ENCODE measurements at places on chromosomes 16 and 17. TPM values are rescaled to one million over a fixed set of nuclear protein-coding genes. Genes with fewer than 3 reads are reported as not detected.

DNA sequence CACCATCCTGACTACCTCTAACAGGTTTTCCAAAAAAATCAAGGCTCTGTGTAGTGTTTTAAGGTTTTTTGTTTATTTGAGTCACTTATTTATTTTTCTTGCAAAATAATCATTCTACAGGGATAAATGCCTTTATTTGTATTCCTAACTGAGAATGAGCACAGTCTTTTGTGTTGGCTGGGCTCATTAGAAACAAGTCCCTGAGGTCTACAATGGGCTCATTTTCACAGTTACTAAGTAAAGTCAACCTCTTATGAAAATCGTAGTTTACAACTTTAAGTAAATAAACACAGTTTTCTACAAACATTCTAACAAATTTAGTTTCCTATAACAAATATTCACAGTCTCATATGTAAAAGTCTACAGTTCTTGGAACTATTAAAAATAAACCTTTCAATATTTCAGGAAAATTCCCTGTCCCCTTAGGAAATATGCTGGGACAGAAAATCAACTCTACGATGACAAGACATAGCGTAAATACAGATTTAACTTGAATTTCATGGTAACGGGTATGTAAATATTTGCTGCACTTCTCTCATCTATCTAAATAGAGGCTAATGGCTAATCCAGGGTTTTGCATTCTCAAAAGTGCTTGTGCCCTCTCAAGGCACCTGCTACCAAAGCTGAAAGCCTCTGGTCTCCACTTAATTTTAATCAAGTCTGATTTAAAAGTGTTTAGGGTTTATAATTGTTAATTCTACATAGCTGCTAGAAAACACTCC lies 31.5 kb upstream of the CDH5 start:
- DNase-seq = no peak

DNA sequence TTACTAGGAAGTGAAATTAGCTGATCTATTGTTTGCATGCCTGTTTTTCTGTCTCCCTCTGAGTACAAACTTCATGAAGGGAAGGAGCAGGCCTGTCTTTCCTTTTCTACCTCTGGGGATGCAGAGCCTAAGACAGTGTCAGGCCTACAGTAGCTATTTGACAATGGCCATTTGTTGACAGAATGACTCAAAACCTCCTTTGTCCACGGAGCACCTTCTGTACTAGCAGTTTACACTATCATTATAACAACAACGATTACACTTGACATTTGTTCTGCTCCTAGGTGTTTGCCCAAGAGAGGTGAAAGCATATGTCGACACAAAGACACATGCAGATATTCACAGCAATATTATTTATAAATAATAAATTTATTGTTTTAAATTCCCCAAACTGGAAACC lies 132.3 kb upstream of the IRX3 start:
- DNase-seq = no peak

DNA sequence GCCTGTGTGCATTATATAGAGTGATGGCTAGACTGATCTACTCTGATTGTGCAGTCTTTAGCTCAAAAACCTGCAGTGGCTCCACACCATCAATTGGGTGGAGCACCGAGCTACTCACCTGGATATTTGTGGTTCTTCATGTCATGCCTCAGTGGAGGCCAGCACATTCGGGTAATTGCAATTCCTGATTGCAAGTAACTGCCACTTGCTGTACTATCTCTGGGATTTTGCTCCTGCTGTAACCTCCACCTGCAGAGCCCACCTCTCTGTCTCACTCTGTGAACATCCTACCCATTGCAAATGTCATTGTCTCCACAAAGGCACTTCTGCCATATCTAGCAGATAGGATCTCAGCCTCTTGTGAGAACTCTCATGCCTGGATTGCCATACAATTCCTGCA lies 1.7 kb upstream of the CCL1 start:
- DNase-seq = no peak

DNA sequence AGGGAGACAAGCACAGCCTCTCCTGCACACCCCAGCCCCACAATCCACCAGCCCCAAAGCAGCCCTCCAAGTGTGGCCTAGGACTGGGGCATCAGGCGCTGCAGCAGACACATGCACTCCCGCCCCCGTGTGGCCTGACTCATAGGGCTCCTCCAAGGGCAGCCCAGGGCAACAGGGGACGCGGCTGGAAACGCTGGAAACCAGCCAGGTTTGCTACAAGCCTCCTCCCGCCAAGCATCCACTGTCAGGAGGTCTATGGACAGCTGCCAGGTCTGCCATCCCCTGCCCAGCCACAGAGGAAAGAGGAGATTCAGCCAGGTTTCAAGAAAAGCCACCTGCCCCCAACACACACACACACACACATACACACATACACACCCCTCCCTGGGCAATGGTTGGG lies 25.8 kb downstream of the SRCIN1 start:
- no peak for DNase-seq

- DNase-seq = no peak
These were observed 67.1 kb downstream of the RMI2 start for GRCh38 chr16:11412175-11412904.

DNA sequence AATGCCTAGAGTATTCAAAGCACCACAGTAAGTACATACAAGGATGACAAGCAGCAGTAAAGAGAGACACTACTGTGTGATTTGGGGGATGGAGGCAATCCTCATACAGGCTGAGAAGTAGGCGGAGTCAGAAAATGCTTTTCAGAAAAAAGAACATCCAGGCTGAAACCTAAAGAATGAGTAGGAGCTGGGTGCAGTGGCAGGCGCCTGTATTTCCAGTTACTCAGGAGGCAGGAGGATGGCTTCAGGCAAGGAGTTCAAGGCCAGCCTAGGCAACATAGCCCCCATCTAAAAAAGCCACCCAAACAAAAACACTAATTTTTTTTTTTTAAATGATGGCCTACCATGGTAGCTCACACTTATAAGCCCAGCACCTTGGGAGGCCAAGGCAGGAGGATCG lies 10.3 kb downstream of the KANSL1 start:
- no peak for DNase-seq

GRCh38 chr17:82957469-82957795 lies 117.6 kb upstream of the ZNF750 start:
- no peak for DNase-seq

- no peak for DNase-seq
These were observed 33.0 kb downstream of the C16orf54 start for GRCh38 chr16:29712809-29713208.

GRCh38 chr16:73371584-73372319 lies 323.8 kb upstream of the ZFHX3 start:
- no peak for DNase-seq

DNA sequence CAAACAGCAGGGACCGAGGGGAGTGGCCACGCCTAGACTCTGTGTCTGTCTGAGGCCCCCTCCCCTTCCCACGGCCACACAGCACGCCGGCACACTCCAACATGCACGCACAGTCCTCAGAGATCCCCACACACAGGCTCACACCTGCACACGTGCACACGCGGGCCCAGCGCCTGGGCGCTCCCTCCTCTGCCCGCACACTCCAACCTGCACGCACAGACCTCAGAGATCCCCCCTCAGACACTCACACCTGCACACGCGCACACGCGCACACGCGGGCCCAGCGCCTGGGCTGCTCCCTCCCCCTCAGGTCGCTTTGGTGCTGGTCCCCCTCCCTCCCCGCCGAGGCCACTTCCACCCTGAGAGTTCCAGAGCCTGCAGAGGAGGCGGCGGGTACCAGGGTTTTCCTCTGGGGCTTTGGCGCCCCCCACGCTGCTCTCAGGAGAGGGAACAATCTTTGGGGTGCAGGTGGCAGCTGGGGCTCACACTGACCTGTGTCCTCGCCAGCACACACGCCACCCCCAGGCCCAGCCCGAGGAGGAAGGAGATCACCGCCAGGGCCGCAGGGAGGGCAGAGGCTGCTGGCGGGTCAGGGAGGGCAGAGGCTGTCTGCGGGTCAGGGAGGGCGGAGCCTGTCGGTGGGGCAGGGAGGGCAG lies 1.6 kb downstream of the CD7 start:
- DNase-seq = no peak

- no peak for DNase-seq
These were observed 7.9 kb downstream of the SEPTIN12 start for GRCh38 chr16:4780235-4780634.

DNA sequence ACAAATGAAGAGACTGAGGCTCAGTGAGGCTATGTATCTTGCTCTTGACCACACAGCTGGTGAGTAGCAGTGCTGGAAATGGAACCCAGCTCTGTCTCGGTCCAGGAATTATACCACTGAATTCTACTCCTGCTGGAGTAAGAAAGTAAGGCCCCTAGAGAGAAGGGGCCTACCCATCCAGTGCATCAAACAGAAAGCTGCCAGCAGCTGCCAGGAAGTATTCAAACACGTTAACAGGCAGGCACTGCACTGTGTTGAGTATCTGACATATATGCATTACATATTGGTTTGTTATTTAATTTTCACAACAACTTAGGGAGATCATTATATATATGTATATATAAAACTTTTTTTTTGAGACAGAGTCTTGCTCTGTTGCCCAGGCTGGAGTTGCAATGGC lies 4.0 kb downstream of the ARL5C start:
- DNase-seq = no peak

DNA sequence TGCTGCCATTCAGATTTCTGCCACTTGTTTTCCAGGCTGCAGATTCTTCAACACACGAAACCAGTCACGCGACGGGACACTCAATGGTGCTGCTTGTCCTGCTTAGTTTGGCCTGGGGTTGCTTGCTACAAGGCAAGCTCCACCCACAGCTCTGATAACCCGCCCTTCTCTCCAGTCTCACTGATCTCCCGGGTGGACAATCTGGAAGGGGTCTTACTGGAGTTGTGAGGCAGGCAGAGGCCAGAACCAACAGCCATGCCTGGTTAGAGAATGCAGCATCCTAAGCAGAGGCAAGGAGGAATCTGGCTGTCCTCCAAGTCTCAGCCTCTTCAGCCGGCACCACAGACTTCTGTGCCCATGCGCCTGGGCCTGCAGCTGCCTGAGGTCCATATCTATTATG lies 119.1 kb downstream of the KCNJ12 start:
- no peak for DNase-seq

GRCh38 chr17:58669853-58670252 lies 22.0 kb downstream of the TEX14 start:
- DNase-seq = no peak

DNA sequence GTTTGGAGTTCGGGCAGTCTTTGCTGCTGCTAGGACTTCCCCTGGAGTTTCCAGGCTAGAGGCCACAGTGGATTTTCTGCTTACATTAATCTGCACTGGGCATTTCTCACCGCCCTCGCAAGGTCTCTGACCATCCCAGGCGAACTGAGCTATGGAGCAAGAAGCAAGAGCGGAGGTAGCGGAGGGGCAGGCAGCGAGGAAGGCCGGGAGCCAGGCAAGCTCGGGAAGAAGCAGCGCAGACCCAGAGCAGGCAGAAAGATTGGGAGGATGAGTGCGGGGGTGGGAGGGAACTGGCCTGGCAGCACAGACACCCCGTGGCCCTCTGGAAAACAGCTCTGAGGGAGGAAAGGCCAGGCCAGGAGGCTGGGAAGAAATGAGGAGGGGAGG lies 3.8 kb downstream of the COTL1 start:
- DNase-seq = no peak

DNA sequence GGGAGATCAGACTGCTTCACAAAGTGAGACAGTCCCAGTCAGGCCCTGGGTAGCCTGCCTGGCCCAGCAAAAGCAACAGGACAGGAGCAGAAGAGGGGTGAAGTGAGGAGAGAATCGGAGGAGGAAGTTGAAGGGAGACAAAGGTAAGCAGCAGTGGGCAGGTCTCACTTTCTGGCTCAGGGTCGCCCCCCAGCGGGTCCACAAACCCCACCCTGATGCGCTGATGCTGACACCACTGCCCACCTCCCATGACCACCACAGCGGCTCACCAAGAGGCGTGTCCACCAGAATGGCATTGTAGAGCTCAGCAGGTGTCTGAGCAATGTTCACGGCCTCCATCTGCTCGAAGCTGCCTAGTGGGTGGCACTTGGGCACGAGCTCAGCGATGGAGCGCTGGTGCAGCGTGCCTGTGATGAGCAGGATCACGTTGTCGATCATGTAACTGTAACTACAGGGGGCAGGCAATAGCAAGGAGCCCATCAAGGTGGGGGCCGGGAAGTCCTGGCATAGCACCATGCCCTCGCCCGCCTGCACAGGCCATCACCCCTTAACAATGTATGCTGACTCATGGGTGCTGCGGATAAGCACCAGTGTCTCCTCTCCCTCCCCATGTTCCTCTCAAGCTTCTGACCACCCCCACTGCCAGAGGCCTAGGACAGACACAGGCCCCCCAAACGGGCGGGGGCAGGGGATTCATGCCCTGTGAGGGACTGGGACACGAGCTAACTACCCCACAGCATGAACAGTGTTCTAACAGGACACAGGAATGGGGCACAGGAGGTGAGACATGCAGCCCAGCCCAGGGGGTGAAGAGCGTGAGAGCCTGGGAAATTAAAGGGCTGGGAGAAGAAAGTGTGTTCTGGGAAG lies 13.6 kb downstream of the HSD11B2 start:
- no peak for DNase-seq

Gene KRTAP2-2
- polyA plus RNA-seq = not detected

Gene CCDC92B
- polyA plus RNA-seq = not detected

Gene SLC35B1
- polyA plus RNA-seq = 23.4 TPM

Gene FLII
- 198 TPM for polyA plus RNA-seq

Gene OTOP2
- not detected for polyA plus RNA-seq

Gene CDH1
- polyA plus RNA-seq = not detected

Gene NPIPA3
- polyA plus RNA-seq = not detected

Gene SYT17
- polyA plus RNA-seq = not detected
